ENCODE measurements at places on chromosomes 2 and 18.

- H3K4me1 ChIP-seq = no peaks in the 10 kb centered on the region
- H3K4me3 ChIP-seq = no peak overlapping the region
- H3K27me3 ChIP-seq = no peaks in the 10 kb centered on the region
- H3K27ac ChIP-seq = no peak overlapping the region
- no peak for DNase-seq
Observed at GRCh38 chr2:224434618-224435017, 32.7 kb upstream of the FAM124B start.

DNA sequence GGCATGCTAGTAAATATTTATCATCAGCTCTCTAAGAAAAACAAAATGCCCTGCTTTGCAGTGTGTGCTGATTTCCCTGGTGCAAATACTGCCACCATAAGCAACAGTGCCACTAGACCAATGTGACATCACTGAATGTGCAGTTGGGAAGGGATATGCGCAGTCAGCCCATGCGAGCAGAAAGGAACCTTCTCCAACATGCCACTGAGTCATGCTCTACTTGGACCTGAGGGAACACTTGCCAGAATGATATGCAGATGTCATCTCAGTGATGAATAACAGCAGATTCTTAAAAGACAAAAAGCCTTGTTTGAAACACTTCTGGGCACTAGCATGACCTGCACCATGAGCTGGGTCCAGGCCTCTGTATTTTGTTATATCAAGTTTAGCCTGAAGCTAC lies 55.3 kb upstream of the REL start:
- no peak overlapping the region for H3K27ac ChIP-seq
- no peak for DNase-seq
- no peaks in the 10 kb centered on the region for H3K27me3 ChIP-seq
- H3K36me3 ChIP-seq = no peaks in the 10 kb centered on the region
- H3K4me3 ChIP-seq = no peak overlapping the region

GRCh38 chr2:161273038-161273760 lies 35.0 kb upstream of the PSMD14 start:
- no peaks in the 10 kb centered on the region for H3K4me1 ChIP-seq
- H3K36me3 ChIP-seq = no peaks in the 10 kb centered on the region
- no peaks in the 10 kb centered on the region for H3K27me3 ChIP-seq
- no peak for DNase-seq
- no peak overlapping the region for H3K27ac ChIP-seq
- H3K4me3 ChIP-seq = no peak overlapping the region

DNA sequence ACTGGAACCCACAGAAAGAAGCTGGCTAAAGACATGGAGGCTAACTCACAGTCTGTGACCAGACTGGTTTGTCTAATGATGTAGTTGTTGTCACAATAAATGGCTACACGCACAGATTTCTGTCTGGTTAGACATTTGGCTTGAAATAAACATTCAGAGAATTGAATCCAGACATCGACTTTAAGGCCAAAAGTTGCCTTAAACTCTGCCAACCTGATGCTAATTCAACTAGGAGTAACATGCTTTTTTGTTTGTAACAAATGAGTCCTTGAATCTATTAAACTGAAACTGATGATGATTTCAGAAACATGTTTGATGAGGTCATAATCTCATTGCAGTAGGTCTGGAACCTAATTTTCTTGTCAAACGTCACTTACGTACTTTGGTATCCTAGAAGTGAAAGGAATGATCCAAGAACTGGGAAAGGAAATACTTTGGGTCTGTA lies 123.8 kb downstream of the ERBB4 start:
- H3K36me3 ChIP-seq = no peaks in the 10 kb centered on the region
- H3K27ac ChIP-seq = no peak overlapping the region
- no peak overlapping the region for H3K4me3 ChIP-seq
- H3K4me1 ChIP-seq = peaks cover 6% of the 10 kb centered on the region
- H3K27me3 ChIP-seq = no peaks in the 10 kb centered on the region

- peak within 1 kb of the TSS; percentile 94 for H3K4me3 ChIP-seq
- H3K27me3 ChIP-seq = no peaks in the 10 kb centered on the region
- peak within 1 kb of the TSS; percentile 94 for H3K27ac ChIP-seq
- DNase-seq = peak; percentile 75
Observed at GRCh38 chr2:61017556-61018317, at the start of the genes PEX13 and PUS10. PEX13 (plus strand) TSS chr2:61017720; CDS start chr2:61017760, 40 bp downstream. PUS10 (minus strand) TSS chr2:61018255; CDS start chr2:61011890, 6,365 bp downstream.

GRCh38 chr2:228657807-228658402 lies 476.4 kb upstream of the SPHKAP start:
- H3K4me3 ChIP-seq = no peak overlapping the region
- no peak for DNase-seq
- H3K36me3 ChIP-seq = no peaks in the 10 kb centered on the region
- H3K27ac ChIP-seq = no peak overlapping the region
- no peaks in the 10 kb centered on the region for H3K4me1 ChIP-seq

- H3K4me1 ChIP-seq = peaks cover 9% of the 10 kb centered on the region
- H3K27ac ChIP-seq = no peak overlapping the region
- no peaks in the 10 kb centered on the region for H3K27me3 ChIP-seq
- DNase-seq = no peak
- no peaks in the 10 kb centered on the region for H3K36me3 ChIP-seq
Observed at GRCh38 chr2:39487398-39488250, 50.5 kb upstream of the MAP4K3 start.

GRCh38 chr2:226669249-226669648 lies 130.4 kb downstream of the IRS1 start:
- peaks cover 17% of the 10 kb centered on the region for H3K4me1 ChIP-seq
- H3K27ac ChIP-seq = peak overlapping the region; percentile 76
- DNase-seq = no peak
- no peaks in the 10 kb centered on the region for H3K27me3 ChIP-seq
- no peak overlapping the region for H3K4me3 ChIP-seq

Measured in psoas muscle (tissue), 8 donors.